ENCODE measurements at places on chromosomes 2 and 18.
A peak's percentile ranks its signal among the peaks of the same experiment; 100 is the strongest.

- no peak for DNase-seq
These were observed 214.8 kb upstream of the PID1 start for GRCh38 chr2:229485857-229486256.

DNA sequence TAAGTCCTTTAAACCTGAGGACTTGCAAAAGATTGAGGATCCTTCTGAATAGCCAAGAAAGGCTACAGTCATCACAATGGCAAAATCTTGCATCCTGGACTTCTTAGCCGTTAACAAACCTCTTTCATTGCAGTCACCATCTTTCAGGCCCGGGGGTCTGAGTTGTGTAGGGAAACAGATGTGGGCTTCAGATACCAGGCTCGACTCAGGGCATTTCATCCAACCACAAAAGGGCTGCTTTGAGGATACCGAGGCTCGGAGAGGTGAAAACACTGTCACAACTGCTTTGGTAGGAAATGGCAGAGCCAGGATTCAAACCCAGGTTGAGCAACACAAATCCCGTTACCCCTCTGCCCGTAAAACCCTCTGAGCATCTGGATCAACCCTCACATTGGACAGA is 147.4 kb downstream of the TFCP2L1 start:
- DNase-seq = no peak

DNA sequence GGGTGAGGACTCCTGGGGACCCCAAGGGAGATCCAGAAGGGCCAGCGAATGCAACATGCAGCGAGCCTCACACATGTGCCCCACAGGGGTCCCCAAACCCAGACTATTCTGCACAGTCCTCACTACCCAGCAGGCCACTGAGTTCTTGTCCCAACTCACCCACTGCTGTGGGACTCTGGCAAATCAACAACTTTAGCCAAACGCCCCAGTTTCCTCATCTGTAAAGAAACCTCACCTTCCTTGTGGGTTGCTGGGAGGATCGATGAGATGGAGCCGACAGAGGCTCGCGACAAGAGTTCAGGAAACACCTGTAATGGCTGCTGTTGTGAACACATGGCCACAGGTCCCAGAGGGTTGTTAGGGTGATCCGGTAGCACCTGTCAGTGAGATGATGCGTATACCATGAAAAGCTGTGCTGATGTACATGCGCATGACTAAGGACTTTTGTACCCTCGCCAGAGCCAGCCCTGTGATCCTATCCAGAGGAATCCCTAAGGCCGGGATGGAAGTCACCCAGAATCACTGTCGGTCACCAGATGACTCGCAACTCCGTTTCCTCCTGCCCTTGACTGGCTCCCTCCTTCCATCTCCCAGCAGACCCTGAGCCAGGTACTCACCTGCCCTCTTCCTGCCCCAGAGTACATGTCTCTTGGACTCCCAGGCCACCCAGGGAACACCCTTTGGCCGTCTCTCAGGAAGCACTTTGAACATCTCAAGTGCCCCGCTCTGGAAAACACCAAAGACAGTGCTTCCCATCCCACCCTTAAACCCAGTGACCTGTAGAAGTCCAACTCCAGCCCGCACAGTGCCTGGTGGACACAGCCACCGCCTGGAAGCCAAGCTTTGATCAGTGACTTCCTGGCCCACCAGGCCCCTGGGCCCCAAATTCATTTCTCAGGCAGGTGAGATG is 103.3 kb upstream of the ID2 start:
- peak; percentile 34 for DNase-seq

GRCh38 chr2:193469251-193469650 is 1274.5 kb upstream of the TMEFF2 start:
- DNase-seq = peak; percentile 22

DNA sequence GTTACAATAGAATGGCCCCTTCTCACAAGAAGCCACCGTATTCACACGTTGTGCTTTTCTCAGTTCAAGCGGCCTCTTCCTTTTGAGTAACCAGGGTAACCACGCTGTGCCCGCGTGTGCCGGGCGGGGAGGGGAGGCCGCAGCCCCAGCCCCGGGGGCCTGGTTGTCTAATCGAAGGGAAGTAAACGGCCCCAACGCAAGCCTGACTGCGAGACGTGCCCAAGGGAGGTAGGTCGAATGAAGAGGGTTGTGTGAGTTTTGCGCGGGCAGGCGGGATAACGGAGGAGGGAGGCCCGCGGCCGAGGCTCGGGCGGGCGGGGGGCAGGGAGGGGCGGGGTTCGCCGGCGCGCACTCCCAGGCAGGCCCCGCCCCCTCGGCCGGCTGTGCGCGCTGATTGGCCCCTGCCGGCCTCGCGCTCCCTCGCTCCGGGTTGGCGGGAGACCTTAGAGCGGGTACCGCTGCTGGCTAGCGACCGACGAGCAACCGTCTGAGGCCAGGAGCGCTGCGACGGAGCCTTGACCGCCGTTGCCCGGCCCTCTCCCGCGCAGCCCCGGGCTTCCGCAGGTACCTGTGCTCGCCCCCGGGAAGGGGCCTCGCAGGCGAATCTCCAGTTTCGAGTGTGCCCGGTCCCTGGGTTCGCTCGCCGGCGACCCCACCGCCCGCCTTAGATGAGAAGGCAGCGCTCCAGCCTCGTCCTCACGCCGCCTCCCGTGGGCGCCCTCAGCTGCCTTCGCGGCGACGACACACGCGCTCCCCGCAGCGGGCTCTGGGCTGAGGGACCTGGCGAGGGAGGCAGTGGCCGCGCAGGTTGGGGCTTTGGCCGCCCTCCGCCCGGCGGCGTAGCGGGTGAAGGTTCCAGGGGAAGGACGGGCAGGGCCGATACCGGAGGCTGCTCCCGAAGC is at the start of gene SPDYA:
SPDYA (plus strand) TSS at position 451 of the 902 bp plus-strand sequence. CDS start 5,181 bp downstream, outside the sequence.
- peak; percentile 73 for DNase-seq

DNA sequence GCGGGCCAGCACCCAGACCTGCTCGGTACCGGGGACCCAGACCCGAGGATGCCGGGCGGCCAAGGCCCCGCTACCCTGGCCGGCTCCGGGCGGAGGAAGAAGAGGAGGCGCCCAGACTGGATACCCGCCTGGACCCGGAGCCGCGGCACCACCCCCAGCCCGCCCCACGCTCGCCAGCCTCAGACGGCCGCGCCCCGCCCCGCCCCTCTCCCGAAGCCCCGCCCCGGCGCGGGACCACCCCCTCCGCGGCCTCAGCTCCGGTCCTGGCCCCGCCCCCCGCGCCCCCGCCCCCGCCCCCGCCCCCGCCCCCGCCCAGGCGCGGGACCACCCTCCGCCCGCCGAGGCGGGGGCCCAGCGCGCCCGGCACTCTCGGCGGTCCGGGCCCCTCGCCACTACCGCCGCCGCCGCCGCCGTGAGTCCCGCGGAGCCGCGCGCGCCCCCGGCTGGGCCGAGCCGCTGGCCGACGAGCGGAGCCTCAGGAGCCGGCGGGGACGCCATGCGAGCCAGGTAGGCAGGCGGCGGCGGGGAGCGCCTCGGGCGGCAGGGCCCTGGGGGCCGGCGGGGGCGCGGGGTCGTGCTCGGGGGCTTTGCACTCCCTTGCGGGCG is at the start of gene SH3BP4:
SH3BP4 (plus strand) TSS at position 354 of the 606 bp plus-strand sequence. CDS start 82,986 bp downstream, outside the sequence.
- DNase-seq = peak; percentile 71

GRCh38 chr2:168006498-168006897 is 240.9 kb downstream of the STK39 start:
- no peak for DNase-seq

DNA sequence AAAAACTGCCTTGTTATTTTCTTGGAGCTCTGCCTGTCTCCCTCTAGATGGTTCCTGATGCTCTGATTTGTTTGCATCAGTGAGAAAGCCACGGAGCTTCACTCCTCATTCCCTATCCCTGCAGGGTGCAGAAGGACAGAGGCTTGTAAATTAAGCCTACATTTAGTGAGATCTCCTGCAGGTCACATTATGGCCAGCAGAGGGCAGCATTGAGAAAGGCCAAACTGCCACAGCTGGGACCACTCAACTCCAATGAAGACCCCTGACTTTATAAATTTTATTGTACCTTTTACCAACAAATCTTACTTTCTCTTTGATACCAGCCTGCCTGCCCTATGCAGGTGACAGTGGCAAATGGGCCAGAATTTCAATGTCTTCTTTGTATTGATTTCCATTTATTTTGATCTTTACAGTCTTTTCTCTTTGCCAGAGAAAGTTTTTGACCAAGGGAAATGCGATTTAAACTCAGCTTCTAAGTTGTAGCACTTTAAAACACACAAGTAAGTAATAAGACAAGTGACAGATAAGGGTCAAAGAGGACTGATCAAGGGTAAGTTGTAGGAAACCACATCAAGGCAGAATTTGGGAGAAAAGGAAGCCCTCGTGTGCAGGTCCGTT is 1029.1 kb upstream of the KLHL29 start:
- peak; percentile 26 for DNase-seq

DNA sequence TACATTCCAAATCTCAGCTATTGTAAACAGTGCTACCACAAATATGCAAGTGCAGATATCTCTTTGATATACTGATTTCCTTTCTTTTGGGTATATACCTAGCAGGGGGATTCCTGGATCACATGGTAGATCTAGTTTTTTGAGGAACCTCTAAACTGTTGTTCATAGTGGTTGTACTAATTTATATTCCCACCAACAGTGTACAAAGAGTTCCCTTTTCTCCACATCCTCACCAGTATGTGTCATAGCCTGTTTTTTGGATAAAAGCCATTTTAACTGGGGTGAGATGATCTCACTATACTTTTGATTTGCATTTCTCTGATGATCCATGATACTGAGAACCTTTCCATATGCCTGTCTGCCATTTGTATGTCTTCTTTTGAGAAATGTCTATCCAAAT is 6.3 kb upstream of the CCNT2 start:
- DNase-seq = peak; percentile 65

GRCh38 chr2:177579486-177580036 is 187.0 kb downstream of the AGPS start:
- no peak for DNase-seq

- DNase-seq = no peak
These were observed 46.9 kb upstream of the SPATS2L start for GRCh38 chr2:200259577-200259957.

DNA sequence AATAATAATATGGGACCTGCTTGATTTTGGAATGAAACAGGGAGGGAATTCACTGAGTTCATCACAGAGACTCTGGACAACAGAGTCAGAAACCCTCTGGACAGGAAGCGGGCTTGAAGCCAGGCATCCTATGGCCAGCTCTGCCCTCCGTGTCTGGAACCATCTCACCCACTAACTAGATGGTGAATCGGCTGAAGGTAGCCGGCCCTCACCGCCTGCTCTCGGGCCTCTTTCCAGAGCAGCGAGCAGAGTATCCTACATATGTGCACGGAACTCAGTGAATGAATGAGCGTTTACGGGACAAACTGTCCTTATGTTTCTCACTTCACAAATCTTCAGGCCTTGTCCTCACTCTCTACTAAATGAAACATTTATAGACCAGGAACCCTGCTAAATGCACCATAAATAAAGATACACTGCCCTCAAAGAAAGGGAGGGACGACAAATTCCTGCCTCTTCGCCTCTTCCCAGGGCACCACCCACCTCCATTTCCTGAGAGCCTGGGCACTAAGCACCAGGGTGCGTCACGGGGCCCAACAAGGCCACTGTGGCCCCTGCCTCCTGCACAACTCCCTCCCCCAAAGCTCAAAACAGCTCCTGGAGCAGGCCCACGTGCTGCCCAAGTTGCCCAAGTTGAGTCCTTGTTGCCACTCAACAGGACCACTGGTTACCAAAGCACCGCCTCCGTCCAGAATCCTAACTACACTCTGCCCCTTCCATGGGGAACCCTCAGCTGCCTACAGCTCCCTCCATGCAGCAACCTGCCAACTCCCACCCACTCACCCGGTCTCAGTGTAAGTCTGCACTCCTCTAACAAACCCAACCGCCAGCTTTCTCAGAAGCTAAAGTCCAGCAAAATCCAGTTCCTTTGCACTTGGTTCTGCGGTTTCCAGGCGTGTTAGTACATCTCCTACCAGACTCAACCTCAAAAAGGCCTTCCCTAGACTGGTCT is 1.7 kb downstream of the TBC1D8 start:
- no peak for DNase-seq

GRCh38 chr2:177073611-177074010 is 139.0 kb upstream of the HNRNPA3 start:
- no peak for DNase-seq

DNA sequence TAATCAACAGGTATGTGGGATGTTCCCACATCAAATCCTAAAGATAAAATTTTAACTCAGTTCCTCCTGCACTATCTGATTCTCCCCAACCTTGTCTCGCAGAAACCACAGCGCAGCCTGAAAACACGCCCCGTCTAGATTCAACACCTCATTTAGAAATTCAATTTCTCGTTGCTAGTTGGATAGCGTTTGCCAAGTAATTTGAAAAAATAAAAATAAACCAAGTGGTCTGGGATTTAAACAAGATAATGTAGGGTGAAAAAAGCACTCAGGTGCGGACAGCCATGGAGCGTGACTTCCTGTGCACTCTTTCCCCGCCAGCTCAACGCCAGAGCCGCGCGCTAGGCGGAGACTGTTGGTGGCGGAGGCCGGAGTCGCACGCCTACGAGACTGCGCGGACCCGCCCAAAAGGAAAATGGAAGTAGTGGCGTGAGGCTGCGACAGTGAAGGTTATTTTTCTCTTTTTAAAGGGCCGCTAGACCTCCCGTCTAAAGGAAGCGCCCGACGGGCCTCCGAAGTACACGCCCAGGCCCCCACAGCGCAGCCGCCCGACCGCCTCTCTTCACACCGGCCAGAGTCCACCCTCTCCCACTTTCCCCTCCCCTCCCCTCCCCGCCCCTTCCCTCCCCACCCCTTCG is 615 bp upstream of the CCNT2 start:
- peak; percentile 97 for DNase-seq

- DNase-seq = peak; percentile 89
These were observed 4.3 kb upstream of the ASIC4 start for GRCh38 chr2:219509780-219510511.

GRCh38 chr18:79859314-79859713 is 61.6 kb downstream of the KCNG2 start:
- DNase-seq = no peak

DNA sequence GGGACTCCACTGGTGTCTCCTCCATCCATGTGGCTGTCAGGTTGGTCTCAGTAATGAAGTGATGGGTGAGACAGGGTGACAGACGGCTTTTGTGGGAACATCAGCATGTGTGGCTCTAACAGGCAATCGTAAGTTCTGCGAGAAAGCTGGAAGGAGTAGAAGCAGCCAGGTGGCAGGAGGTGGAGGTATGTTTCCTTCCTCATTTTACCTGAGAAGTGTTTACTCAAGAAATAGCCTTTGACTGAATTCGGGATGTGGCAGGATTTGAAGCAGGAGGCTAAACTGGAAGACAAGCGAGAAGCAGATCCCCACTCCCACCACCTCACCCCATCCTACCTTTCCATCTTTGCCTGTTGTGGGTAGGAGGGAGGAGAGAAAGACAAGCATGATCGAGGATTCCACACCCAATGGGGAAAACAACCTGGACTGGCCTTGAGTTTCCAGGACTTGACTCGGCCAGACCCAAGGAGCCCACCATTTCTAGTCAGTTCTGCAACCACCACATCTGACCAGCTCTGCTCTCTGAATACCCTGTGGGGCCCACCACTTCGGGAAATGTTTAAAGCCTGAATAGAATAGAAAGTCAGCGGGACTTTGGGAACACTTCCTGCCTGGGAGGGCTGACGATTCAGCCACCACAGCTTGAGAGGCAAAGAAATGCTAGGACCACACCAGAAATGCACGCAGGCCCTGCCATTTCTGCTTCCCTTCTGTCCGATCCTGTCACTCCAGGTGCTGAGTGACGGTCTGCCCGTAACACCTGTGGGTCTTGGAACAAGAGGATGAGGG is 1.2 kb downstream of the ABCG8 start:
- DNase-seq = no peak

- no peak for DNase-seq
These were observed 640.4 kb downstream of the NR4A2 start for GRCh38 chr2:155692106-155692505.

GRCh38 chr2:22604136-22604535 is 780.8 kb upstream of the KLHL29 start:
- no peak for DNase-seq
